ENCODE measurements at places on chromosomes 5 and 9.

GRCh38 chr5:161544350-161544765, 2.2 kb downstream of the GABRB2 start:
- no peak for DNase-seq

DNA sequence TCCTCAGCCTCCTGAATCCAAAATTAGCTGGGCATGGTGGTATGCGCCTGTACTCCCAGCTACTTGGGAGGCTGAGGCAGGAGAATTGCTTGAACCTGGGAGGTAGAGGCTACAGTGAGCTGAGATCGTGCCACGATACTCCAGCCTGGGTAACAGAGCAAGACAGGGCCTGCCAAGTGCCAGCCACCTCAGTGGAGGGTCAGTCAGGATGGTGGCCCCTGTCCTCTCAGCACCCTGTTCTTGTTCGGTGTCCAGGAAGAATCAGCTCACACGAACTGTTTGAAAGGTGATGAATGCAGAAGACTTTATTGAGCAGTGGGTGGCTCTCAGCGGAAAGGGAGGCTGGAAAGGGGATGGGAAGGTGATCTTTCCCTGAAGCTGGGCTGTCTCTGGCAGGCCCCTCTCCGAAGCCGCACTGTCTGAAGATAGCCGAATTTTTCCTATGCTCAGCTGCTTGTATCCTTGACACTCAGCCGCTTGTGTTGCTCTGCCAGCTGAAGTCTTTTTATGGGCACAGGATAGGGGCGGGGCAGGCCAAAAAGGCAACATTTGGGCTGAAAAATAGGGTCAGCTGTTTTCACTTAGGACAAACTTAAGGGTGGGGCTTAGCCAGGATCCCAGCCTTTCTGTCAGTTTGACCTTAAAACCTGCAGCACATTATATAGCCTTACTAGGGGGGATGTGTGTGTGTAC, 50.9 kb downstream of the UBE2R2 start:
- no peak for DNase-seq

GRCh38 chr9:79300068-79300467, 271.7 kb upstream of the TLE4 start:
- DNase-seq: no peak

DNA sequence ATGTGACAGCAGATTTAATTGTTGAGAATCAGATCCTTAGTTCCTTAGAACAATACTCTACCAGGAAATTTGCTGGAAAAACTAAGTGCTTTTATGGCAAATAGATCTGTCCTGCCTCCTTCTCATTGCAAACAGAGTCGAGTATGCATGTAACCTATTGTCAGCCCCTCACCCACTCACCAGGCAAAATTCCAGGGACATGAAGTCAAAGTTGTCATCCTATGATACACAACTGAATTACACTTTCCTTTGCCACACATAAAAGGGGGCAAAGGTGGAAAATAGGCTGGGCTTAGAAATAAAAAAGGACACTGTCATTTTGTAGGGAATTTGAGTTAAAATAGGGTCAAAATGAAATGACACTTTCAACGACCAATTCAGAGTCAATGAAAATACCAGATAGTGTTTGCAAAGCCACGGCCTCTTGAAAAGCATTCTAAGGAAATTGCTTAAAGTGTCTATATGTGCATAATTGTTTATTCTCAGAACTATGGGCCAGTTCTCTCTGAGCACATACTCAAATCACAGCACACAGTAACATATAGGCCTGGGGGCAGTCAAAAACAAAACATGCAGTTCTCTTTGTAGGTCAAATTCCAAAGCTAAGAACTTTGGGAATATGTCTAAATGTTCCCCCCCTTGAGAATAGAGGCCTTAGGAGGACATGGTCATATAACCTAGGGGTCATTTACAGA, 452.8 kb downstream of the NFIB start:
- no peak for DNase-seq

GRCh38 chr5:128081111-128081851, 2.3 kb upstream of the SLC12A2 start:
- no peak for DNase-seq

- no peak for DNase-seq
Observed at GRCh38 chr5:132608107-132608506, 49.9 kb upstream of the IL13 start.

DNA sequence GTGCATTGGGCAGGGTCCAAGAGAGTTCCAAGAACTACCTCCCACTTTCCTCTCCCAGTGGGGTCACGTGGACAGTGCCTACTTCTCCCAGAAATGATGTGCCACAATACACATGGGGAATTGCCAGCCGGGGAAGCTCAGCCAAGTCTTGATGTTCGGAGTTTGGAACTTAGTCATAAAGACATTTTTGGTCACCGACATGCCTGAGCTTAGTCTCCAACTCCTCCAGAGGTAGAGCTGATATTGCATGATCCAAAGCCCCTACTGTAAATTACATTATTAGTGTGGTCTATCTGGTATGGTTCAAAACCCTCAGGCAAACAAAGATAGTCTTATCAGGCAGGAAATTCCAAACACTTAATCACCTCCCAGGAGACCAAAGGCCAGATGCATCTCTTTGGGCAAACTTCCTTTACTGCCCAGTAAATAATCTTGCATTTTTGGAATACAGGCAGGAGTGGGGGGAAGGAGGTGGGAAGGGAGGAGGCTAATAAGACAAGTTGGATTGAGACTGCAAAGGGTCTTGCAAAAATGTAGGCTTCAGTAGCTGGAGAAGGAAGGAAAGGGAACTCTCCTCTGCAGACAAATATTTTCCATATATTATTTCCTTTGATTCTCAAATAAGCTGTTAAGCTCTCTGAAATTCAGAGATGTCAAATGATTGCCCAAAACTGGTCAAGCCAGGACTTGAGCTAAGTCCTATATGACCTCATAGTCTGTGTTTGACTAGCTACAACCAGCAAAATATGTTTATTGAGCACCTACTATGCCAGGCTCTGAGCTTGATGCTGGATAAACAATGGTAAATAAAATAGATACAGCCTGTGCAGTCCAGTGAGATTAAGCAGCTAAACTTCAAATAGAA, 99.4 kb downstream of the DRD1 start:
- DNase-seq: no peak

DNA sequence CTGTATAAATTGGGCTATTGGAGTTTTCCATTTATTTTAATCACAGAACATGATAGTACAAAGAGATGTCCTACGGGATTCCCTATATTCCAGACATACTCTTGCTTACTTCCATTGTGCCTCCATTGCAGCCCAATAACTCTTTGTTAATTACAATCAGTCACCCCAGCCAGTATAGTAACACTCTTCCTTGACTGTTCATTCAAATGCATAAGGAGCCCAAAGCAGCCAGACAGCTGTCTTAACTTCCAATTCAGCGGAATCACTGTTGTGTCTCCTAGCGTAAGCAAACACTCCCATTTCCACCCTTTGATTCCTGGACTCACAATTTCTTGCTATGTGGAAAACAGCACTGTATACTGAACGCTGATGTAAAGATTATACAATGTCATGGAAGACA, 942.3 kb downstream of the TAF11L14 start:
- no peak for DNase-seq

- DNase-seq: no peak
Observed at GRCh38 chr5:52798938-52799337, 11.2 kb downstream of the ITGA1 start.

DNA sequence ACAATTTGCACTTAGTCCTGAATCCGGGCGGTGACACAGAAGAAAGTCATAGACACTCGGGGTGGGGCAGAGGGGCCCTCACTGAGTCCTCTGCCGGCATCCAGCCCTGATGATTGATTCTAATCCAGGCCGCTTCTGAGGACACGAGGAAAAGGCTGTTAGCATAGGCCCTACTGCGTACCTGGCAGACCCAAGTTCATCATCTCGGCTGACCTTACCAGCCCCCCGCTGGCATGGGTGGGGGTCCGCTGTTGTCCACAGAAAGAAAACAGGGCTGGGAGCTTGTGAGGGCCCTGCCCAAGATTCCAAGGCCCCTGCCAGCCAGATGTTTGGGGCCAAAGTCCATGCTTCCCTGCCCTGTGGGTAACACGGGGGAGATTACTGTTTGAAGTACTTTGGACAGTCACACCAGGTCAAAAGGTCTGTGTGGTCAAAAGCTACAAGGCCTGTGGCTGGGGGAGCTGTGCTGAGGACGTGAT, 24.5 kb downstream of the ERGIC1 start:
- DNase-seq: no peak

DNA sequence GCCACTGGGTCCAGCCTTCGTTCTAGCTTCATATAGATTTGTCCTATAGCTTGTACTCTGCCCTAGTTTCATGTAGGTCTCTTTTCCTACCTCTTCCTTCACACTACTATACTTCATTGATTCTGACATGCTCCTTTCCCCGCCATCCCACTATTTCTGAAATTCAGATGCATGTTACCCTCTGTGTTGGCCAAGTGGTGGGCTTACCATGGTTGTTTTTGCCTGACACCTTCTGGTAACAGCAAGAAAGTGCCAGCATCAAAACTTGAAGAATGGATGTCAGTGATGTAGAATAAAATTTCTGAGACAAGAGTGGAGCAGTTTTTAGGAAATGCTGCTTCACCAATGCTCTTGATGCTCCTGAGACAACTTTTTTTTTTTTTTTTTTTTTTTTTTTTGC, 19.5 kb upstream of the SERINC5 start:
- no peak for DNase-seq

DNA sequence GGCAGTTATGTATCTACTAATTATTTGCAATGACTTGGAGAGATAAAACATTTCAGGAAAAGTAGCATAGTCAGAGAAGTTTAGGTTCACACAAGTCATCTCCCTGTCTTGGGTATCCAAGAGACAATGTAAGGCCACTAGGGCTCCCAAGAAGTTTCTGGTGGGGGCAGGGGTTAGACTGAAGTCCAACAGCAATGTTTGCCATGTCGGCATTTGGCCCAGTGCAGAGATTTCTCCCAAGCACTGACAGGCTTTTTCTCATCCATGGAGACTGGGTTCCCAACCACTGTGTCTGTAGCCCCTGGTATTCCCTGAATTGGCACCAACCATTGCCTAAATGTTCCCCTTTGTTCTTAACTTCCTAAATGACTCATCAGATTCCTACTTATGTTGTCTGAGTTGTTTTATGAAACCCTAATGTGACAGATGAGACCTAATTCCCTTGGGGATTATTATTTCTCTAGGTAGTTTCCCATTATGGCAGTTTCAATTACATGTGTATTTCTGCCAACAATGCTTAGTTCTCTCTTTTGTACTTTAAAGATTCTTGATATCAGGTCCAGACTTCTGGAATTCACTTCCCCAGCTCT, 103.6 kb upstream of the EGFLAM start:
- DNase-seq: no peak

GRCh38 chr9:36306471-36307306, 48.4 kb upstream of the GNE start:
- DNase-seq: no peak

DNA sequence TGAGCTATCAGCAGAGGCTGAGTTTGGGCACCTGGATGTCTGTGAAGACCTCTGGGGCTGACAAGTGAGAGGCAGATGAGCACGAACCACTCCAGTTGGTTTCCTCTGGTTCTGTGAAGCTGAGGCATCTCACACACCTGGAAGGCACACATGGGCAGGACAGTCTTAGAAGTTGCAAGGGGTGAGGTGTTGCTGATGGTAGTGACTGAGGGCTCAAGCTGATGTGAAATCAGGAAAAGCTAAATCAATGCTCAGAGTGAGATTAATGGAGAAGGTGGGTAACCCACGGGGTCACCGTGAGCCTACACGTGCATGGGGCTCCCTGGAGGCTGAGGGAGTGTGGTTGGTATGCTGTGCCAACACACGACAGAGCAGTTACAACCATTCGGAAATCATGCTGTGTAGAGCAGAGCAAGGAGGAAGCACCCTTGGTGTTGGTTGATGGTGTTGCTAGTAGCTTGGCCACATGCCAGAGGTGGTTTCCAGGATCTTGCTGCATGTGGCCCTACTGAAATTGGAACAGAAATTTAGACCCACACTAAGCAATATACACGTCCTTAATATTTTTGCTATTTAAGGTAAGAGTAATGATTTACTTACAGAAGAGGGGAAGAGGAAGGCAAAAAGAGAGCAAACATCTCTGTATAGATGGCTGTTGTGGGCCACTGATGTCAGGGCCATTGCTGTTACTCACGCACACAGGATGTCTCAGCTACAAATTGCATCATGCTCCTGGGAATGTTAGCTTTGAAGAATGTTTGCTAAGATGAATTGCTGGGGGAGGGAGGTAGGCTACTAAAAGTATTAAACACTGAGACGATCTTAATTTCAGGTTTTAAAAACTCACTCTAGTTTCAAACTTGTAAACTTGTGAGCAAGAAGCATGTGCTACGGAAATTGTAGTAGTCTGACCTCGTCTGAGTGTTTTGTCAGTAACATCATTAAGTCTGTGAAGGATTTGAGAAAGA, 170.5 kb downstream of the ARHGEF28 start:
- DNase-seq: no peak

GRCh38 chr5:171871711-171872110, 86.1 kb downstream of the SMIM23 start:
- no peak for DNase-seq

GRCh38 chr9:37034305-37034937, 353 bp upstream of the PAX5 start:
- DNase-seq: no peak

GRCh38 chr5:111461255-111461671, 51.1 kb downstream of the STARD4 start:
- DNase-seq: no peak

DNA sequence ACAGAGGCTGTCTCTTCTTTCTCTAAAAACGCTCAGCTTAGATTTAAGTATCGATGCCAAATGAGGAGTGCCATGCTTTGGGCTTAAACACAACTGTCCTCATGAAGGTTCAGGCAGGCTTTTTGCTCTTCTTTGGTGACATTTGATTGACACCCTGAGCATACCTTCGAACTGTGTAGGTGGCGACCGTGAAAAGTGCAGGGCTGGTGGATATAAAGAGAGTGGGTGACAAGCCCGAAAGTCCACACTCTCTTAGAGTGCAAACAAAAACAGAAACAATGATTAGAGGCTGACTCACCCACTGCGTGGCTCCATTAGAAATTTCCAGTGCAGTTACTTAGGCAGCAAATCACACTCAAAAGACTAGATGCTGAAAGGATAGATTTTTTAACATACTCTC, 141.7 kb downstream of the SYK start:
- no peak for DNase-seq

DNA sequence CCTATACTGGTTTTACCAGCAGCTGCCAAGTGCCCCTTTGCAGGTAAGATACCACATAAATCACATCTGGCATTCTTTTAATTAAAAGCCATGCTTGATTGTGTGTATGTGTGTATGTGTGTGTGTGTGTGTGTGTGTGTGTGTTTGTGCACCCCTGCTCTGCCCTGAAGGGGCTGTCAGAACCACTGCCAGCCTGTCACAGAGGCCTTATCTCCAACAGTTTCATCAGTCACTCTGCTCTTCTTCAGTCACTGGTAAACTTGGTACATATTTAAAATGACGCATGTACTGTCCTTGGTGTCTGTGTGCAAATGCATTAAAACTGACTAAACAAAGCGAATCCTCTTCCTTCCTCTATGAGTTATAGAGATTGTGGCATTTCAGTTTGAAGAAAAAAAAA, 19.0 kb upstream of the NR5A1 start:
- DNase-seq: no peak

GRCh38 chr9:19133549-19134345, 6.5 kb upstream of the PLIN2 start:
- DNase-seq: no peak

- no peak for DNase-seq
Observed at GRCh38 chr5:180790020-180790419, 12.6 kb downstream of the MGAT1 start.

GRCh38 chr5:14161825-14162556, 18.8 kb downstream of the TRIO start:
- no peak for DNase-seq
